Effector memory CD8-positive, alpha-beta T cell (primary cell): ENCODE measurements at places on chromosomes 7 and 10.

DNA sequence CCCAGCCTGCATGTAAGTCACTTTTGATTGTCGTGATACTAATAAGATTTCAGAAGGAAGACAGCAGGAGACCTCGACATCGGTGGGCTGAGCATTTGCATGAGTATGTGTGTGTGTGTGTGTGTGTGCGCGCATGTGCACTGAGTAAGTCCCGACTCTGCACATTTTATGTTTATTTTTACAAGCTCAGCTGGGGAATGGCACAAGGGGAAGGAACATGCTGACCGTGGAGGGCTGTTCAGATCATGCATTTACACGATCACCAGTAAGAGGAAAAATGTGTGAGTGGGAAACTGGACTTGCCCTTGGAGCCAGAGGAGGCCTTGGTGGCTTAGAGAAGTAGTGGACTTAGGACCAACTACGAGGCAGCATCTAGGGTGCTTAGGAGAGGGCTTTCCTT is 41.3 kb downstream of the IL2RA start:
- no peak overlapping the region for H3K4me3 ChIP-seq
- H3K27ac ChIP-seq, result no peak overlapping the region
- peaks cover 4% of the 10 kb centered on the region for H3K4me1 ChIP-seq

GRCh38 chr7:129255800-129256199 is 31.0 kb downstream of the AHCYL2 start:
- H3K27me3 ChIP-seq, result no peaks in the 10 kb centered on the region
- H3K36me3 ChIP-seq, result no peaks in the 10 kb centered on the region
- H3K4me3 ChIP-seq, result no peak overlapping the region
- H3K4me1 ChIP-seq, result peaks cover 8% of the 10 kb centered on the region
- no peak overlapping the region for H3K27ac ChIP-seq
- DNase-seq, result no peak

DNA sequence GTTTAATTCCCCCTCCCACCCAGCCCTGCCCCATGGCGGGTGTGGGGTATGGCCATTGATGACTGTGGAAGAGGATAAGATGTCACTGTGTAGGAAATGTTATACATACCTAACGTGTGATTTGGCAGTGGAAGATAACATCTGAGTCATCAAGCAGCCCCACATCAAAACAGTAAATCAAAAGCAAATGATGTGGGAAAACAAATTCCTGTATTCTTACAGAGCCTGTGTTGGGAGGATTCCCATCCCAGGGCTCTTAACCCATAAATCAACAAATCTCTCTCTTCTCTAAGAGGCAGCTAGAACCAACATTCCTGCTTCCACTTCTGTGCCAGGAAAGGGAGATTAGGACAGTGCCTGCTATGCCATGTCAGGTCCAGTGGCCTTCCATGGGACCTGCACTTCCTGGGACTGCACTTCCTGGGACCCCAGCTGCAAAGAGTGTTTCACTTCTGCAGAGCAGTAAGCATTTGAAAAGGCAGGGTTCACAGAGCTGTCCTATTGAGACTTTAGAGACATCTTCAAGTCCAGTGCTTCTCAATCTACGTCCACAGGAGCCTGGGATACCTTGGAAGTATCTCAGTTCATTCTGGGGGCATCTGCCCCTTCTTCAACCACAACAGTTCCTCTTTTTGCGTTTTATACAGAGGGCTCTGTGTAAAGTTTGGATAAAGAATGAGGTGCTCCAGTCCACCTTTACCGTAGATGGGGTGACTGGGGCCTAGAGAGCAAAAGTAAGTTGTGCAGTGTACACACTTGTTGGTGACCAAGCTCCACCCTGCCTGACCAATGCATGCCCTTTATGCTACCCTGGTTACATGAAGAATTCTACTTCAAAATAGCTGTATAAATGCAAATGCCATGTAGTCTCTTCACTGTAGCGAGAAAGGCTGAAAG is 45.7 kb downstream of the ATXN7L1 start:
- no peaks in the 10 kb centered on the region for H3K27me3 ChIP-seq
- H3K4me1 ChIP-seq, result peaks cover 20% of the 10 kb centered on the region
- no peak overlapping the region for H3K27ac ChIP-seq
- DNase-seq, result no peak

DNA sequence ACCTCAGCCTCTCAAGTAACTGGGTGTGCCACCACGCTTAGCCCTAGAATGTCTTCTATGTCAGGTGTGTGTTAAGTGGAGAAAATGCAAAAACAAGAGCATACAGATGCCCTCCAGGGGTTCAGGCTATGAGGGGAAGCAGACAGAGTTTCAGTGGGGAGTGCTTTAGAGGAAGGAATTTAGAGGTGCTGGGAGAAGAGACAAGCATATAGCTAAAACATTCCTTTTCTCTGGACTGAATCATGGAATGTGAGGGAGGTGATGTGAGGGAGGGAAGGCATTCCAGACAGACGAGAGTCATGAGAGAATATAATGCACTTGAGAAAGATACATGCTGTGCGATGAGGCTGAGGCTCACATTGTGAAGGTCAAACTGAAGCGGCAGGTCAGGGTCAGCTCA is 6.6 kb upstream of the ZNF786 start:
- H3K36me3 ChIP-seq, result no peaks in the 10 kb centered on the region
- H3K27ac ChIP-seq, result no peak overlapping the region
- no peak overlapping the region for H3K4me3 ChIP-seq
- no peaks in the 10 kb centered on the region for H3K27me3 ChIP-seq
- DNase-seq, result no peak

- no peaks in the 10 kb centered on the region for H3K27me3 ChIP-seq
- no peak overlapping the region for H3K4me3 ChIP-seq
- H3K27ac ChIP-seq, result no peak overlapping the region
- no peak for DNase-seq
- H3K4me1 ChIP-seq, result no peaks in the 10 kb centered on the region
These were observed 947.7 kb upstream of the SORCS1 start for GRCh38 chr10:108112218-108112617.

DNA sequence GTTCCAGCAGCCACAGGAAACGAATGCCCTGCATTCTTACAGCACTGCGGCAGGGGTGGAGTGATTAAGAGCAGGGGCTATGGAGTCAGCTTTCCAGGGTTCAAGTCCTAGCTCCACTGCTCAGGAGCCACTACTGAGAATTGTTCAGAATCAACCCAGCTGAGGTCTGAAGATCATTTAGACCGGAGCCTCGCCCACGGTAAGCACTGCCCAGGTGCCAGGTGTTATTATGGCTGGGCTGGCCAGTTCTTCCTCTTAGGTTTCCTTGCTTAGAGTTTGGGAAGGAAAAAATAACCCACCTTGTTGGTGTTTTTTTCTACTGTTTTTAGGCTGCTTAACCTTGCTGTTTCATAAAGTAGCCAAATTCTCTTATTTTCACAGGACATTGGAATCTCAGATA is 4.8 kb upstream of the FIGNL1 start:
- no peak for DNase-seq
- peaks cover 13% of the 10 kb centered on the region for H3K4me1 ChIP-seq
- H3K27ac ChIP-seq, result no peak overlapping the region
- H3K36me3 ChIP-seq, result peaks cover 6% of the 10 kb centered on the region

- H3K27me3 ChIP-seq, result no peaks in the 10 kb centered on the region
- H3K27ac ChIP-seq, result no peak overlapping the region
- no peaks in the 10 kb centered on the region for H3K36me3 ChIP-seq
- H3K4me3 ChIP-seq, result no peak overlapping the region
These were observed 9.2 kb downstream of the CFTR start for GRCh38 chr7:117489016-117489415.

GRCh38 chr7:20785157-20786048 is 1.3 kb downstream of the SP8 start:
- no peak overlapping the region for H3K27ac ChIP-seq
- peaks cover 13% of the 10 kb centered on the region for H3K36me3 ChIP-seq
- peaks cover 9% of the 10 kb centered on the region for H3K4me1 ChIP-seq
- H3K27me3 ChIP-seq, result peaks cover 60% of the 10 kb centered on the region
